ENCODE measurements at places on chromosomes 12 and 14.
A peak's percentile ranks its signal among the peaks of the same experiment; 100 is the strongest.

- DNase-seq: no peak
These were observed 257.2 kb upstream of the SOX5 start for GRCh38 chr12:24206621-24207020.

DNA sequence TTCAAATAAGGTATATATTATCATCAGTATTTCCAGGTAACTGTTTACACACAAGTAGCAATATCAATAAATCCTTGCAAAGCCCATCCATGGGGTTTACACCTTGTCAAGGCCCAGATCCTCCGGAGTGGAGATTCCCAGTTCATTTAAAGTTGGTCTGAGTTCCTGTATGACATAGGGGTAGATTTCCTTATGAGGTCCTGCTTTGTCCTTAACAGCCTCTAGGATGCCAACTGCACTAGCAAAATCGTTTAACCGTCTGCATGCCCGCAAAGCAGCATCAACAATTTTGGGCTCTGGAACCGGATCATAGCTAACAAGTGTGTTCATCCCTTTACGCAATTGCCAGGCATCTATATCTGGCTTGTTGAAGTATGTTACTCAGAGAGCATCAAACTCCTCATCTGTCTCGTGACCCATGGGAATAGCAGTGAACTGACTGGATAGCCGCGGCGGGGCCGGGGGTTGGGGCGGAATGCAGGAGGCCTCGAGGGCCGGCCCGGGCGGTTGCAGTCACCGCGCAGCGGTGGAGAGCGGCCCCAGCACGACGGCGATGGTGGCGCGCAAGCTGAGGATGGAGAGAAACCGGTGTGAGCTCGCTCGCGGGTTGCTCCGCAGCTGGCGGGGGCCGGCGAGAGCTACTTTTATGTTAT lies 30.6 kb upstream of the FBXO34 start:
- DNase-seq: no peak

- DNase-seq: no peak
These were observed 164.5 kb downstream of the SLC38A4 start for GRCh38 chr12:46661110-46661845.

DNA sequence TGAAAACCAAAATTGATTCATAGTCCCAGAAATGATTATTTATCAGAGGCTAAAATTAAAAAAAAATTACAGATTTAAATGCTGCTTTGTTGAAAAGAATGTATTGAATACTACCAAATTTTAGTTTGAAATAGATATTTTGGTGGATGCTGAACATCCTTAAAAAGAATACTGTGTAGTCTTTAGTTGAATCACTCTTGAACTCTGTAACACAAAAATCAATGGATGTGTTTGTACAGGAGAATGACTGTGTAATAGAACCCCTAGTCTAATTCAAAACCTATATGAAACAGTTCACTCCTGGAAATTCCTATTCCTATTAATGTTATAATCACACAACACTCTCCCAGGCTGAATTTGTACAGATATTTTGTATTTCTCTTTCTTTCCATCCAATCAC lies 1.5 kb upstream of the TSPAN8 start:
- DNase-seq: no peak

GRCh38 chr12:30043151-30043847 lies 259.6 kb upstream of the TMTC1 start:
- DNase-seq: no peak

DNA sequence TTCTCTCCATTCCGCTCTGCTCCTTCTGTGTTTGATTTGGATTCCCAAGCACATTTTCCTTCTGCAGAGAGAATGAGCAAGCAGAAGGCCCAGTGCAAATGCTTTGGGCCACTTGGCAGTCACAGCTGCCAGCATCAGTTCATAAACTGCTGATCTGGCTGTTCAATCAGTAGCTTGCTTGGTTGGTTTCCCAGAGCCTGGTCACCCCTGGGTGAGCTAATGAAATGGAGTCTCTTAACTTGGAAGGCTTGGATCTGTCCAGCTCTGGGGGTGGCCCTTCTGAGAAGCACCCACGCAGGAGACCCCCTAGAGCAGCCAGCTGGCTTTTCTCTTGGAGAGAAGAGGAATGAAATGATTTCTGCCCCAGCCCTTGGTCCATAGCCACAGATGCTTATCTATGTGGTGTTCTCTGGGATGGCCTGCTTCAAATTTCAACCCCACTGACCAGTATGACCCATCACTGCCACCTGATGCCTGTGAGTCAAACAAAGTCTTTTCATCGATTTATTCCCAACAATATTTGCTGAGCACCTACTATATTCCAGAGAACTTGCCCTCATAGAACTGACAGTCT lies 30.3 kb downstream of the FAIM2 start:
- DNase-seq: peak; percentile 11

DNA sequence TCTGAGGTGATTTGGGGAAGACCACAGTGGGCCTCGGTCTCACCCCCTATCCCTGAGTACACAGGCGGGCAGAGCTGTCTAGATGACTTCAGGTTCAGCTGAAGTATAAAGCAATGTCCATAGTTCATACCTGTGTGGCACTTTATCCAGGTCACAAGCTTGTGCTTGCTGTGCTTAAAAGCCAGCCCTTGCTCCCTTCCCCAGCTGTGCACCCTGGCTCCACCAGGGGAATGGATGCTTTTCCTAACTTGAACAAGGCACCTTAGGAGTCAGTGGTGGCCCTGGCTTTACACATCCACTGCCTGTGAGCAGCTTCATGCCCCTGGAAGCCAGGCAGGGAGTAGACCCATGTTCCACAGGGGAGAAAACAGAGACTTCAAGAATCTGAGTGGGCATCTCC lies 5.5 kb downstream of the CARMIL3 start:
- no peak for DNase-seq

DNA sequence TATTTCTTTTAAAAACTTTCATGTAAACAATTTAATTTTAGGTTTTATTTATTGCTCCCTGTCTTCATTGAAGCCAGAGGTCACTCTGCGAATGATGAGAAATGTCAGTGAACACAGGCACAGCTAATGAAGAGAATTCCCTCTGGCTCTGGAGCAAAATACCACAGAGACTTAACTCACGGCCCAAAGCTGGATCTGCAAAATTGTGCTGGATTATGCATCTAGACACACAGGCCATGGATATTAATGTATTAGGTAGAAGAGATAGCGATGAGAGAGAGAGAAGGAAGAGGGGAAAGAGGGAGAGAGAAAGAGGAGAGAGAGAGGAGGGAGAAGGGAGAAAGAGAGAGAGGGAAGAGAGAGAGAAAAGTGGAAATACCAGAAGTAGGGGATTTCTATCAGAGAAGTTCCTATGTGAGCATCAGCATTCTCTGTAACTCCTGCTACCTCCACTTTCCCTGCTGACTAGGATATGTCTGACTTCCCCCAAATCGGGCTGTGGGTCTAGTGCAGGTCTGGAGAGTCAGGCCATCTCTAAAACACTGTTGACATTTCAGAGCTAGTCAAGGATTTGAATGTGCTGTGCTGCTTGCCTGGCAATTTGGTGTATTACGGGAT lies 3.7 kb downstream of the ARHGDIB start:
- DNase-seq: no peak

- no peak for DNase-seq
These were observed 11.1 kb downstream of the RASSF3 start for GRCh38 chr12:64621257-64621942.

GRCh38 chr14:66944872-66945271 lies 244.4 kb upstream of the GARIN2 start:
- no peak for DNase-seq

- no peak for DNase-seq
These were observed 60.2 kb downstream of the PPP1R12A start for GRCh38 chr12:79874665-79875064.
